EL (cell line): ENCODE measurements at places on chromosomes 7 and 10.

GRCh38 chr7:73811760-73812168 is 19.0 kb upstream of the CLDN4 start:
- DNase-seq = peak; percentile 65

GRCh38 chr10:52212062-52212461 is 102.0 kb upstream of the DKK1 start:
- no peak for DNase-seq

DNA sequence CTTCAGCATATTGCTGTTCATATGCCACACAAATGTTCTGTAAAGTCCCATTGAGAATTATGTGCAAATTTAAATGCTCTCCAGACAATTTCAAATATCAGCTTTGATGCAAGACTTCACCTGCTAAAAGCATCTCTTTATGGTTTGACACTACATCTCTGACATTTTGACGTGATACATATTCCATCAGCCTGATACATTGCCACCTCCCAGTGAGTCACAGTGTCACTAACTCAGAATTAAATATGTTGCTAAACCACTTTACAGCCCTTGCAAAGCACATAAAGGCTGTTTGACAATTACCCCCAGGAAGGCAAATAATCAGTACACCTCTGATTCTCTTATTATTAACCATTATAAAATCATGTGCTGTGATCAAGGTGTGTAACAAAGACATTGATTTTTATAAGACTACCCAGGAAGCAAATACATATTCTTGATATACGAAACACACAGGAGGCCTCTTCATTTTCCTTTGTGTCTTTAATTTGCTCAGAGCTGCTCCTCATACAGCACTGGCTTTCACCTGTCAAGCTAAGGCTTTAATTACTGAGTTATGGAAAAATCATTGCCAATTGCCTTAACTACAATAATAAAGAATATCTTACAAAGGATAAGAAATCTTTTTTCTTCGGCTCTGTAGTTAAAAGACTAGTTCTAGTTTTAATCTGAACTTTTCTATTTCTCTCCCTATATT is 547.5 kb upstream of the C7orf33 start:
- DNase-seq = no peak

GRCh38 chr7:70502117-70502863 is 629.7 kb upstream of the GALNT17 start:
- no peak for DNase-seq

DNA sequence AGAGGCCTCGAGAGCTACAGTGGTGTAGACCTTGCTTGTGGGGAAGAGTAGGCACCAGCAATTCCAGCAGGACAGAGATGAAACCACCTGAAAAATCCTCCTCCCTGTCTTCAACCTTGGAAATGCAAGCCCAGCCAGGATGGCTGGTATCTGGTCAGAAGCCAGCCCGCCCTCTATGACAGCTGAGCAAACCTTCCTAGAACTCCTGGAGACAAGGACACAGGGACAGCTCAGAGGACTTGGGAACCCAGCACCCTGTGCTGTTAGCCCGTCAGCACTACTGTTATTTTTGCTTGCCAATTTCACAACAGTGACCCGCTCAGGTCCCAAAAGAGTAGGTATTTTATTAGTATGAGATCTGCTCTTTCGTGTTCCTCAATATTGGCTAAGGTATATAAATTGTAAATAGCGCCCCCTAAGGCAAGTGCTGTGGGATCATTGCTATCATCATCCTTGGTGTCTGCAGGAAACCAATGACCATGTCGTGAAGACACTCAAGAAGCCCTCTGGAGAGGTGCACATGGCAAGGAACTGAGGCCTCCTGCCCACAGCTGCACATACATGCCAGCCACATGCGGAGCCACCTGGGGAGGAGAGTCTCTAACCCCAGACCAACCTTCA is 156.5 kb upstream of the CHST15 start:
- no peak for DNase-seq

DNA sequence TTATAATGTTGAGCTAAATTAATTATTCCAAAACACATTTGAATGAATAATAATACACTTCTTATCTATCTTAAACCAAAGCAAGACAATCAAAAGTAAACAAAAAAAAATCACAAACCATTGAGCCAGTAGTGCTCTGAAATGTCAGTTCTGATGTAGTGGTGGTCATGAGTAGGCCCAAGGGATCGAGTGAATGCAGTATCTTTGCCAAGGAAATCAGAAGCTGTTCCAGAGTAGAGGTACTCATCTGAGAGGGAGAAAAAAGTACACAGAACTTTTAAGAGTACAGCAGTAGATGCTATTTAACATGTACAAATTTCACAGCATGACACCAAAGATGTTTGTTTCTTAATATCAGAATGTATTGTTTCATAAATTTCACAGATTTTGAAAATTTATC is 121.5 kb downstream of the SEMA3D start:
- no peak for DNase-seq

DNA sequence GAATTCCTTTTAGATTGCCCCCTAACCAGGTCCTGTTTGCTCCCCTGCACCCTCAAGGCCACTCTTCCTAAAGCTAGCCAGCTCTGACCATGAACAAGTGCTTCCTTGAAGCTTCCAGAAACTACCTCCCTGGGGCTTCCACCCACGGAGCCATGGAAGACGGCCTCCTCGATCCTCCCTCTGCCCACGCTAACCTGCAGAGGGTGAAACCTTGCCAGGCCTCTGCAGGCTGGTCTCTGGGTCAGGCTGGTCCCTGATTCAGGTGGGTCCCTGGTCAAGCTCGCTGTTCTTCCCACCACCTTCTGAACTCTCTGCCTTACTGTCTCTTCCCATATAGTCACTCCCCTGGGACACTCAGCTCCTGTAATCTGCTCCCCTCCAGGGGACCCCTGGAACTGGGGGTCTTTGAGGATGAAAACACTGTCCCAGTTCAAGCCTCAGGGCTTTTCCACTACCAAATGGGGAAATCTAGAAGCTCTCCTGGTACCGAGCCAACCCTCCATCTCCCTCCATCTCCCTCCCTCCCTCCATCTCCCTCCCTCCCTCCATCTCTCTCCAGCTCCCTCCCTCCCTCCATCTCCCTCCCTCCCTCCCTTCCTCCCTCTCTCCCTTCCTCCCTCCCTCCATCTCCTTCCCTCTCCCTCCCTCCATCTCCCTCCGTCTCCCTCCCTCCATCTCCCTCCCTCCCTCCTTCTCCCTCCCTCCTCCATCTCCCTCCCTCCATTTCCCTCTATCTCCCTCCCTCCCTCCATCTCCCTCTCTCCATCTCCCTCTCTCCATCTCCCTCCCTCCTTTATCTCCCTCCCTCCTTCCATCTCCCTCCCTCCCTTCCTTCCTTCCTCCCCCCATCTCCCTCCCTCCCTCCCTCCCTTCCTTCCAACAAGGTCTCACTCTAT is 2.9 kb downstream of the MLXIPL start:
- DNase-seq = no peak

DNA sequence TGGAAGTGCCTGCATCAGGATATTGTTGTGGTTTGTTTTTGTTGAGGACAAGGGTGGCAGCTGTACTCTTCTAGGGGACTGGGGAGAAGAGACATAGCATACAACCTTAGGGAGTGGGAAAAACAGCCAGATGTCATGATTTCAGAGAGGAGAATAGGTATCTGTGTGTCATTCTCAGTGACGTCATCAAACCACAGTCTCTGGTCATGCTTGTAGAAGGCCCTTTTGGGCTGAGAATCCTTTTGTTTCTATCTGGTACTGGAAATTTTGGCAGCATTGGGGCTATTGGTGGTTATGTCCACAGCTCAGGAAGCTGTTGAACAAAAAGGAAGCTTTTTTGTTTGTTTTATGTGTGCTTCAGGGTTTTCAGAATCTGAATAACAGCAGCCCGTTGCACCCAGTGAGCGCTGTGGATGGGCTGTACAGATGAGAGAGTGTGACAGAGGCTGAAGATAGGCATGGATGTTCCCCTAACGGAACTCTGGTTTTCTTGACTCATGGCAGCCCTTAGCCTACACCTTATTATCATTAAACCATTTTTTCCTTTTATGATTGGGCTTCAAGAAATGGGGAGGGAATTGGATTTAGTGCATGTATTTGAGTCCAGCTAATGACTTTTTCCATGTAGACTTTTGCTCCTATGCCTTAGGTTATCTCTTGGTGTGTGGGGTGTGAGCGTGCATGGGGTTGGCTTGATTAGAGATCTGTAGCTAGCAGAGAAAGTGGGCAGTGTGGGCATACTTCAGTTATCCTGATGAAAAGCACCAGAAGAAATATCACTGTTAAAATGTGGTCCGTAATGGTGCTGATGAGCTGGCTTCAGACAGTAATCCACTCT is 65.7 kb downstream of the SND1 start:
- peak; percentile 45 for DNase-seq

DNA sequence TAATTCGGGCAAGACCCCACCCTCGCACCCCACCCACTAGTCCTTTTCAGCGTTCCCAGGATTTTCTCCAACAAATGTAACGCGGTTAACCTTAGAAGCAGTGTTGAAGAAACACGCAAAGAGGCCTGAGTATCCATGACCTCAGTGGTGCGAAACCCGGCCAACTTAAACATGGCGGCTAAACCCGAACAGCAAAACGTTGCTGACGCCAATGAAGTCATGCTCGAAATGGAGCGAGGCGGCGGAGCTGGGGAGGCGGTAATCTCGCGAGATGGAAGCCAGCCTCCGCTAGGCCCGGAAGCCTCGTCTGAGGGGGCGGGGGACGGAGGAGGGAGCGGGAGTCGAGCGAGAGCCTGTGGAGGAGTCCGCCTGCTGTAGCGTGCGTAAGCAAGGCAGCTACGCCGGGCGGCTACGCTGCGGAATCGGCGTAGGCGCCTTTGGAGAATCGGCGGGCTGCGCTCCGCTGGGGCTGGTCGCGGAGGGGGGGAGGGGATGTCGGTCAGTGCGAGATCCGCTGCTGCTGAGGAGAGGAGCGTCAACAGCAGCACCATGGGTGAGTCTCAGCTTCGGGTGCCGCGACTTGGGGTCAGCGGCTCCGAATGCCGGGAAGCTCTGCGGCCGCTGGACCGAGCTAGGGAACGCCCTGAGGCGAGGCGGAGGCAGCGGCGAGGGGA is at the start of gene SEPTIN7:
Gene SEPTIN7 (plus strand): TSS at position 340 of the 674 bp plus-strand sequence. CDS start 153 bp downstream, at position 493.
- peak; percentile 99 for DNase-seq

GRCh38 chr7:90461219-90461618 is 8.2 kb upstream of the PTTG1IP2 start:
- no peak for DNase-seq

GRCh38 chr10:100828738-100829096 is 83.3 kb downstream of the PAX2 start:
- DNase-seq = no peak

DNA sequence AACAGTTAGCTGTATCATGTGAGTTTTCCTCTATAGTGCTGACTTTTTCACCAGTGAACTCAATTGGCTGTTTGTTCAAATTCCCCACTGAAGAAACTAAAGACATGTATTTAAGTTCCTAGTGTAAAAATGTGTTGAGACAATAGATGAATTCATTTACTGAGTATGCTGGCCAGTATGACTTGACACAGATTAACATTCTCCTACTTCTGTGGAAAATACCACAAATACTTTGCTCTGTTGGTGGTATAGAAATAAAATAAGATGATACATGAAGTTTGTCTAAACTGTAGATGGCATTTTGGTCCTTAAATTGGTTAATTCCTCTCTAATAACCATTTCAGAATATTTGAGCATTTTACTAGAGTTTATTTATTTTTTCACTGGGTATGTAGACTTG is 227.7 kb upstream of the TEX47 start:
- DNase-seq = no peak

DNA sequence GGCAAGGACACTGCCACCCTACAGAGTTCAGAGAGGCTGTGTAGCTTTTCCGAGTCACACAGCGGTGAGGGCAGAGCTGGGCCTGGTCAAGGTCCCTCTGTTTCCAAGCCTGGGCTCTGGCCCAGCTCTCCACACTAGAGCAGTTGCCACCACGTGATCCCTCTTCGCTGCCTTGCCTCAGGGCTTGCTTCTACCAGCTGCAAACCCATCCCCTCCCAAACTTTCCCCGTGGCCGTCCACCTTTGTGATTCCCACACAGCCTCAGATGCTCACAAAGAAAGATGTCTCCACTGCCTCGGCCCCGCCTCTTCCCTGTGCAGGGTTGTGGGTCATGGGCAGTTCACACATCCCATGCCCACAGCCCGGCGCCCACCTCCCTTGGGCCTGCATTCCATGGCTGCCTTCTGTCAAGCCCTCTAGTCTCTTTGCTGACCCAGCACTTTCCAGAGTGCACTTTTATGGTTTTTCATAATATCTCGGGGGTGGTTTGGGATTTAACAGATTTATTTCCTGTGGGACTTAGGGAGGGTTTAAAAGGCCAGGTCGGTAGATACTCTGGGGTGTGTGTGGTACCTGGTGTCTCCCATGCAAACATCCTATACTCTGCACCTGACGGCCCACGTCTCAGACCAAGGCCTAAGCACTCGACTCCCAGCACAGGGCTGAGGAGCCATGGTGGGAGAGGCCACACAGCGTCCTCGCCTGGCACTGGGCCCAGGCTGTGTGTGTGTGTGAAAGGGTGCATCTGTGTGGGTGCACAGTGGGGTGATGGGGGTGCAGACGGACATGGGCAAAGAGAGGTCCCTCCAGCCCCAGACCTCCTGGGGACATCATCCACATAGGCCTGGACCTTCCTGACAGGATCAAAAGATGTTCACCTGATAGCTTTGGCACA is 59.6 kb downstream of the PKD1L1 start:
- no peak for DNase-seq

DNA sequence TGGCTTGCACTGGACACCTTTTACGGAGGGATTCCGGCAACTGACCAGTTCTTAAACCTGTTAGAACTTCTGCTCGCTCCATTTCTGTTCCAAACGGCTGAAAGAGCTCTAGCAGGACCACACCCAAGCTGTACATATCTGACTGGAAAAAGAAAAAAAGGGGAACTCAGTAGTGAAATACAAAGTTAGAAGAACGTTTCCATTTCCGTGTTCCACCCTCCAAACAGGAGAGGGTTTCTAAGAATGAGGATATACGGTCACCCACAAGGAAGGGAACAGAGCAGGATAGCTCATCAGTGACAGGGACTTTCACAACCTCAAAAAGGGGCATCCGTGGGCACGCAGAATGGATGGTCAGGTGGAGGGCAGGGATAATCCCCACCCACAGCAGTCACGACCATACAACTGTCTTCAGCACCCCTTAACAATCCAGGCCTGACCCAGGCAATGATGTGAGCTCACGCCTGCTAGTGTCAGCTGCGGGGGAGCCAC is 4.3 kb upstream of the ANKRD61 start:
- no peak for DNase-seq

DNA sequence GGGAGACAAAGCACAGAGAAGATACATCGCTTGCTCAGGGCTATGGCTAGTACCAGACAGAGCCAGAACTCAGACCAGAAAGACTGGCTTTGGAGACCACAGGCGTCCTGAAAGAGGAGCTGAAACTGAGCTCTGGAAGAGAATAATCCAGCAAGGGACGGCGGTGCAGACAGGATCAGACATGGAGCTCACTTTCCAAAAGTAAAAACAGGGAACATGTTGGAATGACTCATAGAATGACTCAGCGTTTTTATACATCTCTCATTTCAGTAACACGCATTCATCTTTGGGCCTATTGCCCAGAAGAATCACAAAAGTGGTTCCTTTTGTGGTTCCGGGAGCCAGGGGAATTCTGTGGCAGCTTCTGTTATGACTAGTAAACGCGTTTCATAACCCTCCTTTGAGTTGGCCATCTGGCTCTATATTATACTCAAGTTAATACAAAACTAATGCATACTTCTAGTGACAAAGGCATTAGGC is 37.2 kb downstream of the PLEKHS1 start:
- DNase-seq = peak; percentile 92

GRCh38 chr7:107530751-107531150 is 33.0 kb downstream of the COG5 start:
- DNase-seq = no peak

GRCh38 chr10:86377797-86378146 is 11.2 kb upstream of the GRID1 start:
- DNase-seq = no peak
